ENCODE measurements at places on chromosomes 16 and 17.

DNA sequence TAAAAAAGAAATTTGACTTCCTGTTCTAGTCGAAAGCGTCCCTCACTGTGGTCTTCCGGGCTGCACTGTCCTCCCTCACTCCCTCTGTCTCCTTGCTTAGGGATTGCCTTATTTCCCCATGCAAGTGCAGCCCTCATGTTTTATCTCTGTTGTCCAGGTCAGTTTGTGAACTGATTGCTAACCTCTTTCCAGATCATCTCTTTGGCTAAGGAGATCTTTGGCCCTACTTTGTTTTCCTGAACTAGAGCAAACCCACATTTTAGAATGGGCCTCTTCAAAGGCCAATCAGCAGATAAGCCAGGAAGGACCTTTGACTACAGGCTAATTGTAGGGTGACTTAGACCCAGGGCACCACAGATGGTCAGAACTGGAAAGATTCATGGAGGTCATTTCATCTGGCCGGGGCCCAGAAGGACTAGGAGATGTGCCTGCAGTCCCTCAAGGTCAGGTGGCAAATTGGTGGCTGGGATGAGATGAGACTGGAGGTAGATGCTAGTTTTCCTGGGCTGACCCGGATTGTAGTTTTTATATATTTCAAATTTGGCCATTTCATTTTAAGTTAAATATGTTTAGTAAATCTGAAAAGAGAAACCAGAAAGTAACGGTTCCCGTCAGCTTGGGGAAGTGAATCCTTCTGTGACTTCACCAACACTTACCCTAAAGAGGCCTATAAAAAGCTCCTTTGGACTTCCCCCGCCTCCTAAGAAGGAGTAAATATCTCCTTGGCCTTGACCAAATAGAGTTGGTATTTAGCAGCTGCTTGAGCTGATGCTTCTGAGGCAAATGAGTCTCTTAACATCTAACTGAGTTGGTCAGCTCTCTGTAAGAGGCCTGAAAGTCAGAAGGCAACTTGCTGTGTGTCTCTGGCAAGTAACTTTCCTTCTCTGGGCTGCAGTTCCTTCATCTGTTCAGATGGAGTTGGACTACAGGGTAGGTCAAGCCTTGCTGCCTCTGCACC is 6.2 kb upstream of the SLC25A19 start:
- no peak for DNase-seq

DNA sequence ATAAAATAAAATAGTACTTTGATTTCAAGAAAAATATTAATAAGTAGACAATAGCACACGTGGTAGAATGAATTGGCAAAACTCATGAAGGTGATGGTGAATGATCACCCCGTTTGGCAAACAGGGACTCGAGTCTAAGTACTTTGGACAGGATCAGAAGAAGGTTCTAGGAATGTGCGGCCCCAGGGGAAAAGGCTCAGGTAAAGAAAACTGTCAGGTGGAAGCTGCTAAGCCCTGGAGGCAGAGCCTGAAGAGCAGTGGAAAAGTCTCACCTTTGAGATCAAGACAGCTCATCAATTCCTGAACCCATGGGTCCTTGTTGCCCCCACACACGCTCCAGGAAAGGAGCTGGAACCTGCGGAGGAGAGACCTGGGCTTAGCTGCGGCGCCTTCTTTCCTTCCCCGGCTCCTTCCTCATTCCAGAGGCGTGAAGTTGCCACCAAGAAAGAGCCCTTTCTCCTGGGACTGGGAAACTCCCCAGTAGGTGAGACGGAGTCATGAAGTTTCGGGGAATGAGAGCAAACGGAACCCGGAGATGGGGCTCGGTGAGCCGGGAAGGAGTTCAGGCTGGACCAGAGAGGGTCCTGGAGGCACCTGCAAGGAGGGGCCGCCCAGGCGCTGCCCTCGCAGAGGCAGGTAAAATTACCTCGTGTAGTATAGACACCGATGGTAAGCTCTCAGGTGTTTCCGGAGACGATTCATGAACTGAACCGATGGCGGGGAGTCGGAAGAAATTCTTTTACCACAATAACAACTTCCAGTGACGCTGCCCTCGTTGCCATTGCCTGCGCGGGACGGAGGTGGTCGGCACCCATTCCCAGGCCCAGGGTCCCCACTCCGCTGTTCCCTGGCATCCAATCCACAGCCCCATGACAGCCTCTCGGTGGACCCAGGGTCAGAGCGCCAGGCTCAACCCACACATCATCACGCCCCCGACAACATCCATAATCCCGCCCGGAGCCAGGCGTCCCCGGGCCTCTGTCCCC is 1.2 kb upstream of the ZMYND15 start:
- no peak for DNase-seq

- no peak for DNase-seq
These were observed 4.3 kb upstream of the ZDHHC7 start for GRCh38 chr16:85015481-85016187.

DNA sequence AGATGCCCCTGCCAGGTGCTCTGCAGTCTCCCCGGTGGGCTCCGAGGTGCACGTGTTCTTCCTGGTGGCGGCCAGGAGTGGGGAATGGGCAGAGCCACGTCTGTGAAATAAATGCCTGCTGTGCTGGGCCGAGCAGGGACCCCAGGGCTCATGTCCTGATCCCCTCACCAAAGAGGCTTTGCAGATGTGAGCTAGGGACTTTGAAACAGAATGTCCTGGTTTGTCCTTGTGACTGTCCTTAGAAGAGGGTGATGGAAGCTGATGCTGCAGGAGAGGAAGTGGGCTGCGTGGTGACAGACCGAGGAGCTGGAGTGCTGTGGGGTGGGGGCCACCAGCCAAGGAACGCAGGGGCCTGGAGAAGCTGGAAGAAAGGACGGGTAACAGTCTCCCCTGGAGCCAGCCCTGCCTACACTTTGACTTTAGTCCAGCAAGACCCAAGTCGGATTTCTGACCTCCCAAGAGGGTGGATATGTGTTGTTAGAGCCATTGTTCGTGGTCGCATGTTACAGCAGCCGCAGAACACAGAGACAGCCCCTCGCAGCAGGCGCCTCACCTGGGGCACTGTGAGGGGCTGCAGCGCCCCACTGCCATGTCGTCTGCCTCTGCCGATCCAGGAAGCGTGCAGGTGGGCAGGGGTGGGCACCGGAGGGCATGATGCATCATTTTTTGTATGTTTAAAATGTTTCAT is 217.9 kb upstream of the CIBAR2 start:
- no peak for DNase-seq

- peak; percentile 82 for DNase-seq
These were observed 9.9 kb upstream of the RAP1GAP2 start for GRCh38 chr17:2786176-2786881.
